ENCODE measurements at places on chromosomes 3 and 15. TPM values are rescaled to one million over a fixed set of nuclear protein-coding genes. Genes with fewer than 3 reads are reported as not detected.

The CYP1A2 gene
- total RNA-seq, result 0.23 TPM

The BTLA gene
- not detected for total RNA-seq

The NME9 gene
- not detected for total RNA-seq

The TRIP4 gene
- 62.3 TPM for total RNA-seq

The DNAJC13 gene
- 44.1 TPM for total RNA-seq
